ENCODE measurements at places on chromosomes 12 and 14. TPM values are rescaled to one million over a fixed set of nuclear protein-coding genes. Genes with fewer than 3 reads are reported as not detected.

- peaks cover 9% of the 10 kb centered on the region for H3K27me3 ChIP-seq
- no peak overlapping the region for H3K27ac ChIP-seq
- no peak overlapping the region for H3K4me3 ChIP-seq
- DNase-seq, result no peak
- H3K4me1 ChIP-seq, result no peaks in the 10 kb centered on the region
Measured at GRCh38 chr14:100665511-100666032, 61.1 kb upstream of the DLK1 start.

GRCh38 chr14:22416193-22416592, 172.8 kb downstream of the DAD1 start:
- no peaks in the 10 kb centered on the region for H3K36me3 ChIP-seq
- no peaks in the 10 kb centered on the region for H3K27me3 ChIP-seq
- no peaks in the 10 kb centered on the region for H3K4me1 ChIP-seq
- H3K27ac ChIP-seq, result no peak overlapping the region
- no peak for DNase-seq

- no peak for DNase-seq
- H3K4me1 ChIP-seq, result no peaks in the 10 kb centered on the region
- peaks cover 20% of the 10 kb centered on the region for H3K27me3 ChIP-seq
- no peaks in the 10 kb centered on the region for H3K36me3 ChIP-seq
- H3K4me3 ChIP-seq, result no peak overlapping the region
Measured at GRCh38 chr14:103247169-103247606, 86.8 kb upstream of the EIF5 start.

GRCh38 chr14:77638771-77639171, 22.3 kb upstream of the SPTLC2 start:
- no peaks in the 10 kb centered on the region for H3K36me3 ChIP-seq
- no peak for DNase-seq
- no peaks in the 10 kb centered on the region for H3K27me3 ChIP-seq
- no peak overlapping the region for H3K27ac ChIP-seq
- H3K4me3 ChIP-seq, result no peak overlapping the region
- peaks cover 17% of the 10 kb centered on the region for H3K4me1 ChIP-seq

DNA sequence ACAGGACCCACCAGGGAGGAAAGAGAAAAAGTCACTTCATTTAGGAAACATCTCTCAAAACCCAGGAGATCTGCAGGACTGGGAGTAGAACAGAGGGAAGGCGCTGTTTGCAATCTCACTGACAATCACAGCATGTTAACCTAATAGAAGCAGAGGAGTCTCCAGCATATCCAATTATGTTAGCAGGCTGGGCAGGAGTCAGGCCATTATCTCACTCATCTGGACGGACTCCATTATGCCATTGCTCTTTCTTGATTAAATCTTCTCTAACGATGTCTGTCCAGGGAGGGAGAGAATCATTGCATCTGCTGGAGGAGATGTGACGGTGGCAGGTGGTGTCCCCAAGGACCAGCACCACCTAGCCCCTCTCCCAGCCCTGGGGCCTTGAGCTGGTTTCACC, 203.8 kb upstream of the SFSWAP start:
- no peak overlapping the region for H3K27ac ChIP-seq
- no peaks in the 10 kb centered on the region for H3K36me3 ChIP-seq
- DNase-seq, result no peak
- no peak overlapping the region for H3K4me3 ChIP-seq

- no peak for DNase-seq
- no peaks in the 10 kb centered on the region for H3K27me3 ChIP-seq
- H3K36me3 ChIP-seq, result peaks cover 42% of the 10 kb centered on the region
- H3K4me1 ChIP-seq, result peaks cover 5% of the 10 kb centered on the region
- H3K27ac ChIP-seq, result peak overlapping the region; percentile 63
- H3K4me3 ChIP-seq, result no peak overlapping the region
Measured at GRCh38 chr12:132723015-132723763, 12.5 kb downstream of the PGAM5 start.

DNA sequence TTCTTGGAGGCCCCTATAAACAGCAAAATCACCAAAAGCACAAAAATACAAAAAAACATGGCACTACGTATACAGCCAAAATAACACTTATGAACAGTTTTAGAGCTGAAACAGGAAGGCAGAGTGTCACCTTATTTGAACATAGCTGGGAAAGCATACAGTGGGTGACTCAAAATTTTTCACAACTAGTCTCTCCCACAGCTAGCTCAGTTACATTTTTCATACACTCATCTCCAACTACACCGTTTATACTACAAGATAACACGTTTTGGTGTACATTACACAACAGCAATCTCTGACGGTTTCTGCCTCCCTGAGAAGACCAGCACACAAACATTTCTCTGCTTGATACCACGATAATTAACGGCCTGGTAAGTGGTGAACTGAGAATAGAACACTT, 2.9 kb downstream of the RAD52 start:
- DNase-seq, result no peak
- H3K27ac ChIP-seq, result peak overlapping the region; percentile 56
- H3K36me3 ChIP-seq, result peaks cover 3% of the 10 kb centered on the region

Gene CD163L1
- total RNA-seq, result not detected

Gene APOF
- total RNA-seq, result not detected

DNA sequence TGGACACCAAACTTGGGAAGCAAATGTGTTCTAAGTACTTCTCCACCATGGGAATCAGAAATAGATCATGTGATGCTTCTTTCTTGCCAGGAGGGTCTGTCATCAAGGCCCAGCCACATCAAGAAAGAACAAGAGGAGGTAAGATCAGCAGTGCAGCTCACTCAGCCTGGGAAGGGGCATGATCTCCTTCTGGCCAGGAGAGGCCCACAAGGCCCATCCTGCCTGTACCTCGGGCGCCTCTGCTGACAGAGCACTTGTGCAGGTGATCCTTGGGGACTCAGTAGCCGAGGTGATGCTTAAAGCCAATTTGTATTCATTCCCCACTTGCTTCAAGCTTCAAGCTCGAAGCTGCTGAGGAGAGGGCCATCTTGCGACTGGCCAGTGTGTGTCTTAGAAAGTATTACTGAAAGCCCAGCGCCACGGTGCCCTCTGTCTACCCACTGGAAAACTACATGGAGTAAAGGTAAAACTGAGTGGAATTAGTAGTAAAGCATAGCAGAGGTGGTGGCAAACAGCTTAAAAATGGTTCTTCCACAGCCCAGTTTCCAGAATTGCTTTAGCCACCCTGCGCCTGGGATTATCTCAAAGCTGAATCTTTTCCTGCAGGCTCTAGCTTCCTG, 26.2 kb downstream of the RTRAF start:
- H3K27ac ChIP-seq, result no peak overlapping the region
- H3K4me1 ChIP-seq, result peaks cover 10% of the 10 kb centered on the region
- no peak for DNase-seq
- H3K36me3 ChIP-seq, result peaks cover 2% of the 10 kb centered on the region

GRCh38 chr12:124034297-124034696, 61.3 kb downstream of the ZNF664 start:
- no peak overlapping the region for H3K27ac ChIP-seq
- peaks cover 4% of the 10 kb centered on the region for H3K4me1 ChIP-seq
- DNase-seq, result no peak
- H3K27me3 ChIP-seq, result no peaks in the 10 kb centered on the region

Gene IL26
- total RNA-seq, result 0.53 TPM

- H3K4me1 ChIP-seq, result peaks cover 65% of the 10 kb centered on the region
- peaks cover 1% of the 10 kb centered on the region for H3K36me3 ChIP-seq
- H3K27me3 ChIP-seq, result no peaks in the 10 kb centered on the region
Measured at GRCh38 chr14:91063119-91063518, 2.7 kb upstream of the RPS6KA5 start.

Gene CYP46A1
- total RNA-seq, result 0.09 TPM
